ENCODE measurements at places on chromosomes 2 and 18. TPM values are rescaled to one million over a fixed set of nuclear protein-coding genes. Genes with fewer than 3 reads are reported as not detected.

- DNase-seq = no peak
Measured at GRCh38 chr18:7908681-7909299, 341.7 kb downstream of the PTPRM start.

The BOLL gene
- not detected for total RNA-seq

DNA sequence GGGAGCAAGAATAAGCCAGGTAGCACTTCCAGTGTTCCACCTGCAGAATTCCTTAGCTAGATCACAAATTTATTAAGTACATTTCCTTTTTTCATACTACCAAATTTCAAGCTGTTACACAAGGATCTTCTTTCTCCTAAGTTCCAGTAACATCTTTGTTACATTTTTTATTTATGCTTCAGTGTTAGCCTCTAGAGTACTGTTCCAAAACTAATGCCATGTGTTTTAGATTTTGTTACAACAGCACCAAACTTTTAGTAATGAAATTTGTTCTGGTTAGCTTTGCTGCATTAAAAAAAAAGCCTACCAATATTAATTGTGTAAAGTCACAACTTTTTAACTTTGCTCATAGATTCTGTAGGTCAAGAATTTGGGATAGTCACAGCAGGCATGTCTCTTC lies 161.1 kb downstream of the CAMKMT start:
- DNase-seq = no peak

- DNase-seq = no peak
Measured at GRCh38 chr18:78146136-78147085, 833.2 kb upstream of the SALL3 start.

DNA sequence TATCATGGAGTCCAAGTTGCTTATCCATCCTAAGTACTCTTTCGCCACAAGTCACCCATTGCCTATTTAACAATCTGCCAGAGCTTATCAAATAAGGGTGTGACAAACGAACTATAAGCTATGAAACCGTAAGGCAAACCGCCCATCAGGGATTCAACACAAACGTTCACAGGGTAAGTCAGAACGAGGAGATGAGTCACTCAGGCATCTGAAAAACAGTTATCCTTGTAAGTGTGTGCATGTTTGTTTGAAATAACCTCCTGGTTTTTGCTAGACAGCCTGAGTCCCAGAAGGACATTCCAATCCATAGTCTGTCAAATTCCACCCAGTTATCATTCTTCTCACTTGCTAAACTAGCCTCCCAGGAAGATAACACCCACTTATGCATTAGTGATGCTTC lies 299.1 kb downstream of the PAX3 start:
- DNase-seq = no peak

GRCh38 chr2:112713585-112713925 lies 7.3 kb upstream of the NT5DC4 start:
- no peak for DNase-seq

The C2orf78 gene
- not detected for total RNA-seq

GRCh38 chr2:54606393-54606958 lies 117.0 kb upstream of the EML6 start:
- no peak for DNase-seq

The ANKRD62 gene
- total RNA-seq = not detected

GRCh38 chr18:14975431-14975830 lies 227.5 kb downstream of the ANKRD30B start:
- no peak for DNase-seq

DNA sequence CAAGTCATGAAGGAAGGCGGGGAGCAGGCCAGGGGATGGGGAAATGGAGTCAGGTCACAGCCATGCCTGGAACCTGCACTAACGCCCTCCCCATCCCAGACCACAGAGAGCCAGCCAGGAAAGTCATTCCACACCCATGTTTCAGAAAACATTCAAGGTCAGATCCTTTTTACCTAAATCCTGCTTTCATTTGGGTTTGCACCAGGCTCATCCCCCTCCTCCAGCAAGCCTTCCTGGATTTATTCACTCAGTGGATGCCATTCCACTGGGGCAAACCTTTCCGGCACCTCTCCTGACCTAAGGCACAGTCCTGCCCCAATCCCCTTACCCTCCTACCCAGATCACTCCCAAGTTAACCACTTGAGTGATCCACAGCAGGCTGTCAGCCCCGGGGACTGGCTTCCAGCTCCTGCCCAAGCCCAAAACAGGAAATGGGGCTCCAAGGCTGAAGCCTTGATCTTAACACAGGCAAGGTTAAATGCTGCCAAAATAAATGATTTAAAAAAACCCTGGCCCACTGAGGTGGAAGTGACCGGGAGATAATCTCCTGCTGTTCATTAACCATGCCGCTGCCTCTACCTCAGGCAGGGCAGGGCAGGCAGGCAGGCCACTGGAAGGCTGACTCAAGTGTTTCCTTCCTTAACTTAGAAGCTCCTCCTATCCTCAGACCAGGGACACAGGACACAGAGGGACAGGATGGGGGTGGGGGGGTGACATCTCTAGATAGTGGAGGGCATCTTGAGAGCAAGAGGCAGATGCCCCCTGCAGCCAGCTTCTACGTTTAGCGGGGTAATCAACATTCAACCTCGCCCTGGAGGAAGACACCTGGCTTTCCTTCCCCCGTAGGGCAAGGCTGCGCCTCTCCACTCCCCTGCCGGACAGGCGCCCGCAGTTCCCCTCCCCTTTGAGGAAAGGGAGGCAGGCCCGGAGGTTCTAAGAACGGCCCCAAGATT lies 1.4 kb downstream of the RAB11FIP5 start:
- DNase-seq = no peak

DNA sequence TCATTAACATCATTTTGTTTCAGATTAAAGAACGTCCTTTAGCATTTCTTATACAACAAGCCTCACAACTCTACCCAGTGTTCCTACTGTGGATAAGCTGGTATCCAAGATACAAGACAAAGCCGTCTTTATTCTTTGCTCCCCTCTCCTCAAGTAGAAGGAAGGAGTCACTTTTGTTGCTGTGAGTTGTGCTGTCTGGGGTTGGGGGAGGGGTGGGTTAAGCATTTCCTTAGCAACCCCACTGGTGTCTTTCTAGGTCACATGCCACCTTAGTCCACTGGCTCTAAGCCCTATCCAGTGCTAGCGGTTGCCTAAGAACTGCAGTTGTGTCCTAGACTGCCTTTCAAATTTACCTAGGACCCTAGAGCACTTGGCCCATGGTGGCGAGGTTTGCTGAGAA lies 155.6 kb upstream of the PIEZO2 start:
- DNase-seq = no peak

DNA sequence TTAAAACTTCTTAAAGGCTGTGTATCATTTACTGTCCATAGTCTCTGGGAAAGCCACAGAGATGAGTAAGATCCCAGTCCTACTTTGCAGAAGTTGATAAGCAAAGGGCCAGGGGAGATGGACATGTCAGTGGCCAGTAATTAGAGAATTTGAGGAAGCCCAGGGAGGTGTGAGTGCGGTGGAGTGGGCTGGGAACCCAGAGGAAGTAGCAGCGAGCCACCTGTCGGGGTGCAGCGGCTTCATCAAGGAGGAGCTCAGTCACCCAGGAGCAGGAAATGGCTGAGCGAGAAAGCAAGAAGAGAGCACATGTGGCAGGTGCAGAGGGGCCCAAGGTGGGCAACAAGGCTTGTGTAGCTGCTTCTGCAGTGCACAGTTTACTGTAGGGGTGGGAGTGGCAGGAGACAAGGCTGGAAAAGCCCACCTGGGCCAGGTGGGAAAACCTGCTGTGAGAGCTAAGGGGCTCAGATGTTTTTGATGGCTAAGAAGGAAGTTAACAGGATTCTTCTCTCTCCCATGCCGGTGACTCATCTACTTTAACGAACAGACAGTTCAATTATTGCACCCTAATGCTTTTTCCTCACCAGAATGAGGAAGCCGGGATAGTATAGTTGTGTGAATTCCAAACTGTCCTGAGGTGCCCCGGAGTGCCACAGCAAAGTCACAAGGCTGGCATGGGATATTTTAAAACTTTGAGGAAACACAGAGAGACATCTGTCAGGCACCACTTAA lies 34.8 kb upstream of the MGAT5 start:
- no peak for DNase-seq

The IGFBP5 gene
- total RNA-seq = not detected

- no peak for DNase-seq
Measured at GRCh38 chr2:170019060-170019805, 158.7 kb upstream of the MYO3B start.

- DNase-seq = no peak
Measured at GRCh38 chr2:17309741-17310339, 208.4 kb downstream of the RAD51AP2 start.

GRCh38 chr2:31051258-31052140 lies 86.7 kb downstream of the GALNT14 start:
- DNase-seq = no peak

The SLC9A4 gene
- total RNA-seq = 0.10 TPM

DNA sequence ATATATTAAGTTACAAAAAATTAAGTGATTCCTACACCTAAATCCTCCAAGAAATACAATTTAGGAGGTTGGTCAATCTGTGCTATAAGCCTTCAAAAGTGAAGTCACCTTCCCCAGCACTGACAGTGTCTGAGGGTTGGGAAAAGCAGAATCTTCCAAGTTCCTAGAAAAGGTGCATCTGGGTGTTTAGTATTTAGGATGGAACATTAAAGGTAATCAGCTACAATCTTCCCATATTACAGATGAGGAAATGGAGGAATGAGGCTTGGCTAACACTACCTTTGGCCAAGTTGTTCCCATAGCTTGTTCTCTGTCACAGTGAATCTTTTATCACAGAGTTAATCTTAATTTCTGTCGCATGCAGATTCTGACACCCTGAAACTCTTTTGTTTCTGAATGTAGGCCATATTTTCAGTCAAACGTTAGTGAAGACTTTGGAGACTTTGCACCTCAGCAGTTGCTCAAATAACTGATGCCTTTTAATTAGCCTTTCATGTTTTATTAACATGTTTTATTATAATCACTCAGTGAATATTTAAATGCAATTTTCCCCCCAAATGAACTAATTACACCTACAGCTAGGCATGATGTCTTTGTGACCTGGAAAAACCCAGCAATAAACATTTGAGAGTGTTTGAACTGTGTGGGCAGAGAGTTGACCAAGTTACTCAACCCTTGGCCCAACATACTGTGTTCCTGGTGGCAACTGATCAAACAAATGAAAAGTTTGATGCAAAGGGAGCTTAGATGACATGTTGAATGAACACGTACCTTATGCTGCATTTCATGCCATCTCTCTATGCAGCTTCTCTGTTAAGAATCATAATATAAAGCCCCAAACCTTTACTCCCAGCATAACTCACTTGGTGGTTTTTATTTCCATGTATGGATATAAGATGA lies 17.6 kb downstream of the FN1 start:
- no peak for DNase-seq

The MYOM1 gene
- 0.98 TPM for total RNA-seq

- DNase-seq = no peak
Measured at GRCh38 chr2:122980671-122981070, 1044.4 kb upstream of the CNTNAP5 start.

DNA sequence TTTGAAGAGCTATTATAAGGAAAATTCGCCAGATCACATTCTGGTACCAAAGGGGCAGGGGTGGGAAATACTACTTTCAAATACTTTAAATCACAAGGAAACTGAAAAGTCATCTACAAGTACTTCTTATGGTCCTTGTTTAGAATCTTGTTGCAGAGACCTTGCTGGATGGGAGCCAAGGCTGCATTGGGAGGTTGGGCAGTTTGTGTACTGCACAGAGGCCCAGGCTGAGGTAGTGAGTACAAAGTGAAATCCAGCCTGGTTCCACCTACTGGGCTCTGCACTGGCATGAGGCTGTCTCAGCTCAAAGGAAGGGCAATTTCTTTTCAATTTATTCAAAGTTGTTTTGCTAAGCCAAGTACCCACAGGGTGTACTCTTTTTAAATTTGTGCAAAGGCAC lies 140.3 kb upstream of the DLX2 start:
- DNase-seq = no peak

- no peak for DNase-seq
Measured at GRCh38 chr2:213234641-213235040, 49.6 kb upstream of the SPAG16 start.

The FIGN gene
- total RNA-seq = not detected

GRCh38 chr2:235627682-235628081 lies 133.8 kb downstream of the AGAP1 start:
- DNase-seq = no peak

- DNase-seq = no peak
Measured at GRCh38 chr2:69092857-69093256, 79.9 kb downstream of the ANTXR1 start.

The SIX3 gene
- not detected for total RNA-seq

GRCh38 chr18:11728249-11728648 lies 39.2 kb downstream of the GNAL start:
- DNase-seq = no peak

DNA sequence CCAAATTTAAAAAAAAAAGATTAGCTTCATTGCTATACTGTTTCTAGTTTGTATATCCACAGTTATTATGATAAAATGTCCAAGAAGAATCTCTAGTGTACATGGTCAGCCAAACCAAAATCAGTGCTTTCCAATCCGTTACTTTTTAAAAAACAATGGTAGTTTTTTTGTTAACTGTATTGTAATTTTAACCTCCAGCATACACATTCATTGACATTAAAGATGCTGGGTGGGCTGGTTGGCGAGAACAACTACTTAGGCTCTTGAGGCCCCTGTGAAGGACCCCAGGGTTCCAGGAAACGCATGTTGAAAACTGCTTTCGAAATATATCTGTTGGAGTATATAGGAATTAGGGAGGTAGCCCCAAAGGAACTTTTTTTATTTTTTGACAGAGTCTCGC lies 107.3 kb upstream of the RASGRP3 start:
- DNase-seq = no peak

- DNase-seq = no peak
Measured at GRCh38 chr2:237693291-237693994, 66.1 kb downstream of the LRRFIP1 start.

DNA sequence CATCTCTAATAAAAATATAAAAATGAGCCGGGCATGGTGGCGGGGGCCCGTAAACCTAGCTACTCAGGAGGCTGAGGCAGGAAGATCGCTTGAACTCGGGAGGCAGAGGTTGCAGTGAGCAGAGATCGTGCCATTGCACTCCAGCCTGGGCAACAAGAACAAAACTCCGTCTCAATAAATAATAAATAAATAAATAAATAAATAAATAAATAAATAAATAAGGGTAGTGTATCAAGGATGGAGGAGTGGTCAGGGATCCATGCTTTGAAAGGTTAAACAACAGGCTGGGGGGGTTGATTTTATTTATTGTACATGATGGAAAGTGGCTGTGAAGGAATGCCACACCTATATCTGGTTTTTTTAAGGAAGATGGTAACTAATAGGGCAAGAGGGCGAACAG lies 63.2 kb downstream of the AP1S3 start:
- no peak for DNase-seq

- no peak for DNase-seq
Measured at GRCh38 chr2:79129804-79130203, 9.5 kb downstream of the REG1A start.

The SH3BP4 gene
- total RNA-seq = not detected

GRCh38 chr2:224591220-224591619 lies 6.1 kb upstream of the CUL3 start:
- no peak for DNase-seq
